NK-92 treated with Interleukin-12 subunit alpha and Interleukin-12 subunit beta, amount 100 ng/mL, for 24 hours (cell line): ENCODE measurements at places on chromosomes 7 and 10.

GRCh38 chr7:43077285-43077684 is 35.2 kb upstream of the HECW1 start:
- DNase-seq, result no peak

DNA sequence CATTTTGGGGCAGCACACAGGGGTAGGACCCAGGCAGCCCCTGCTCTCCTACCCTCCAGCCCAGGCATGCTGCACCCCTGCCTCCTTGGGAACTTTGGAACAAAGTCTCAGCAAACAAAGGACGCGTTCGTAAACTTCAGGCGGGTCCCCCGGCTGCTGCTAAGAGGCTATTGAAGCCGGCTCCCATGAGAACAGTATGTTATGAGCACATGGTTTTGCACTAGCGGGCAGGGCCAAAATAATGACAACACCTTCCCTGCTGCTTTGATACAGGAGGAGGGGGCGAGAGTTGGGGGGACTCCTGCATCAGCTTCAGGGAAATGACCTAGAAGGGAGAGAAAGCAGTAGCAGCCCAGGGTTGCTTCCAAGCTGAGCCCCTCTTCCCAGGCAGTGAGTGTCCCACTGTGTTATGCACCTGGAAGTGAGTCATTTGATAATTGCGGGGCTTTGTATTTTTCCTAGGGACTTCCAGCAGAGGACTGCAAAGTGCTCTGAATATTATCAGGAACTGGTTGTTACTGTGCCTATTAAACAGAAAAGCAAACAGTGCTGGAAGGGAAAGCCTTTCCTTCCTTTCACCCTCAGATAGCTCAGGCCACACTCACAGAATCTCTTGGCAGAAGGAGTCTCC is 6.9 kb downstream of the ITPRIP start:
- DNase-seq, result no peak

DNA sequence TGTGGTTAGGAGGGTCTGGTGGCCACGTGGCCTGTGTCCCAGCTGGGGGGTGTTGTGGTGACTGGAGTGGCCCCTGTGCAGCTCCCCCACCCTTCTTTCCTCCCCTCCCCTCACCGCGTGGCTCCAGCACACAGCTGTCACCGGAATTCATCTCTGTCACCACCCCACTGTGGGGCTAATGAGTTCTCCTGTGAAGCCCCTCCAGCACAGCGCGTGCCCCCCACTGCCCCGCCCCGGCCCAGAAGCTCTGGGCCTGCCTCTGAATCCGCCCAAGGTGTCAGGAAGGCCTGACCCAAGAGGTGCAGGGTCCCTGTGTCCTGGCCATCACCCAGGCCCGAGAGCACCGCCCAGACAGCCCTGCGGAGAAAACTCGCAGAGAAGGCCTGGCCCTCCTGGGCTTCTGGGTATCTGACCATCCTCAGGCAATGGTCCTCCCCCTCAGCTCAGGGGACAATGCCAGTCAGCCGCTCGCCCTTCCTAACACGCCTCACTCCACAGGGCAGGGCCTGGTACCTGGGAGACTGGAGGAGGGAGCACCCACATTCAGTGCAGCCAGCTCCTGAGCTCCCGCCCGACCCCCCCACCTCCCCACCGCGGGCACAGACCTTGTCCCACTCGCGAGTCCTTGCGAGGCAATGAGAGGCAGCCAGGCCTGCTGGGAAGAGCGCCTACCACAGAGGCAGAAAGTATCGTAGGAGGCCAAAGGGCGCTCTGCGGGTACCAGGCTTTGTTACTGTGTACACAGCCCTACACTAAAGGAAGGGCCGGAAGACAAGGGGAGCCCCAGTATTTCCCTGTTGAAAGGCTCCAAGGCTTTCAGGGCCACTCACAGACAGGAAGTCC is 38.2 kb downstream of the GBX1 start:
- no peak for DNase-seq

- DNase-seq, result no peak
These were observed 18.2 kb downstream of the DNAJC12 start for GRCh38 chr10:67819768-67820204.

DNA sequence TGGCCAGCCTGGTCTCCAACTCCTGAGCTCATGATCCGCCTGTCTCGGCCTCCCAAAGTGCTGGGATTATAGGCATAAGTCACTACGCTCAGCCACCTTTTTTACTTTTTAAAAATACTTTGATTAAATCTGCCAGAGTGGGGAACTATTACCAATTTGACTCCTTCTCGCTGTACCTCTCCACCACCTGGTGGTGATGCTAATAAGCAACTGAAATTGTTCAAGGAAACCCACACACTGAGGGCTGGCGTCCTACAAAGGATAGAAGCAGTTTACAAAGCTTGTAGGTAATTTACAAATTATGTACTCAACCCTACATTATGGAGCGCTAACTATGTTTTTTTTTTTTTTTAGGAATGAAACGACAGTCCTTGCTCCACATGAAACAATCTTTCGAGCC is 111.1 kb downstream of the CPED1 start:
- DNase-seq, result no peak

- no peak for DNase-seq
These were observed 1.3 kb downstream of the NRCAM start for GRCh38 chr7:108454674-108455550.

GRCh38 chr7:117164620-117165019 is 158.2 kb downstream of the WNT2 start:
- DNase-seq, result no peak

- no peak for DNase-seq
These were observed 724.2 kb downstream of the SORCS1 start for GRCh38 chr10:106440355-106440754.

DNA sequence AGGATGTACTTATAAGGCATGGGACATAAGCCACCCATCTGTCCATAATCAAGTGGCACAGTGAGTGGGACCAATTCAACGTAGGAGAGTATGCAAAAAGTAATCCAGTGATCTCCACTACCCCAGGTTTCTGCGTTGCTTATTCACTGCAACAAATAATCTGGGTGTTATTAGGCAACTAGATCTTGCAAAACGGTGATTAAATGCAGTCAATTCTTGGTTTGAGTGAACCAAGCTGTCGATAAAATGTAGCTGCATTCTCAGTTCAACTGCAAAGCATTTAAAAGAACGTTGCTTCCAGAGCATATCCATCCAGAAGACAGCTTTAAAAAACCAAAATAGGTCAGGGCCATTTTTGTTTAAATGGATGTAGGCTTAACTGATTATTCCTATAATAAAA is 5.0 kb downstream of the LSMEM1 start:
- no peak for DNase-seq

- DNase-seq, result no peak
These were observed 48.4 kb downstream of the INPP5A start for GRCh38 chr10:132585732-132586722.

DNA sequence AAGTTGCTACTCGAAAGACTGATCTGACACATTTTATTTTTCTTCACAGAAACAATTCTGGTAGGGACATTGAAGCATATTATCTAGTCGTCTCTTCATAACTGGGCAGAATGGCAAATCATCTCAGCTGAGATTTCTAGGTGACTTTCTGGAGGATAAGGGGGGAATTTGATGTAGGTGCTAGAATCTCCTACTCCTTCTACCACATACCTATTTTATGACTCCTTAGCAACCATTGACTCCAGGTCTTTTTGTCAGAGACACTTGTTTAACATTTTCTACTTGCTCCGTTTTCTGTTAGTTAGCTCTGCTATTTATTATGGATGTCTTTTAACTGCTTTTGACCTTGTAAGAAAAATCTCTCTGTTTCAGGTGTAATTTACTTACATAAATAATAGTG is 380.9 kb upstream of the SEMA3C start:
- no peak for DNase-seq

DNA sequence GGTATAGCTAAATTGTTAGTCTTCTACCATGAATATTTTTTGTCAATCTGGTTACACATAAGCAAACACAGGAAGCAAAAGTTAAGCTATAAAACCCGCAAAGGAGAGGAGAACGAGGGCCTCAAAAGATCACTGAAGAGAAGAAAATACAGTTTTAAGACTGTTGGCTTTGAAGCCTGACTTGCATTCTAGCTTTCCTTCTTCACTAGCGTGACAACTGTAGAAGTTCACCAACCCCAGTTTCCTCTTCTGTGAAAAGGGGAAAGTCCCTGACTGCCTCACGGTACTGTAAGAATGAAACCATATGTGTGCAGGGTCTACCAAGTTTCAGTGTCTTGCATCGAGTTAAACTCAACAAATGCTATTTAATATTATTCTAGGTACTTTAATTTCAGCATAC is 7.5 kb upstream of the LRRN3 start:
- DNase-seq, result peak; percentile 52

GRCh38 chr10:124663228-124663627 is 81.0 kb downstream of the FAM53B start:
- no peak for DNase-seq

- DNase-seq, result no peak
These were observed 48.1 kb upstream of the COMTD1 start for GRCh38 chr10:75283671-75284470.

DNA sequence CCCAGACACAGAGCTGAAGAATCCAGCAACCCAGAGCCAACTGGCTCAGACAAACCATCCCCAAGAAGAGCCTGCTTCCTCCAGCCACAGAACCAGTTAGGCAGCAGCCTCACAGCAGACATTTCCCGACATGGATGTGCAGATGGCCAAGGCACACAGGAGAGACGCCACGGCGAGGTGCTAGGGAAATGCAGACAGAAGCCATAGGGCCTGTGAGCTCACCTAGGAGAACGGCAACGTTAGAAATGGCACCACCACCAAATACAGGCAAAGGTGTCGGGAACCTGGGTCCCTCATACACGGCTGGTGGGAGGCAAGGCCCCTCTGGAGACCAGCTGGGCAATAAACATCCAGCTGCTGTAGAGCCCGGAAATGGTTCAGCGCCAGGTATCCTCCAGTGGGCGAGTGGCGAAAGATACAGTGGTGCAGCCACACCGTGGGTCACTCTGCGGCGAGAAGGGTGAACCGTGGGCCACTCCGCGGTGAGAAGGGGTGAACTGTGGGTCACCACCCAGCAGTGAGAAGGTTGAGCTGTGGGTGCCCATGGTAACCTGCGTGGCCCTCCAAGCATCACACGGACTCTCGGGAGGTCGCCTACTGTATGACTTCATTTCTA is 31.2 kb downstream of the JAKMIP3 start:
- DNase-seq, result no peak

- DNase-seq, result no peak
These were observed 100.6 kb upstream of the GLCCI1 start for GRCh38 chr7:7867846-7868571.

DNA sequence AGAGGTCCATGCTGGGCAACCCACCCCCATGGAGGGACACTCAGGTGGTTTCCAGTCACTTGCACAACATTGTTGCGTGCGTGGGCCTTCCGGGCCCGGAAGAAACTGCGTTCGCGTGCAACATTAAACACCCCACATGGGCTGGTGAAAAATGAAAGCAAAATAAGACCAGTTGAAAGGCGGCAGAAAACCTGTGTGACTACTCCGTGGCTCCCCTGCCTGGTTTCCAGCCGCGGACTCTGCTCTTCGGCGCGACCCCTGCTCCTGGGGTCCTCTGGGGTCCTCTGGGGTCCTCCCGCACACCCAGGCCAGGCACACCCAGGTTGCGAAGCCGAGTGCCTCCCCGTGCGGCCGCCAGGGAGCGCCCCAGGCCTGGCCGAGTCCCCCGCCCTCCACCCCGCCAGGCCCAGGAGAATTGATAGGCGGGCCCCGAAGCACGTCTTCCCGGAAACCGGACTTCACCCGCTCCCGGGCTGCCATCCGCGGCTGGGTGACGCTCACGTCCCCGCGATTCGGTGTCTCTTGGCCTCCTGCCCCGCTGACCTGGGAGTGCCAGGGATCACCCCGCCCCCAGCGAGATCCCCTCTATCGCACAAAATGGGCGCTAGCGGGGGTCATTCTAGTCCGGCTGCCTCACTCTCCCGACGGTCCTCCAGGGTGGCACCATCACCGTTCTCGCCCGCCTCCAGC is 1.9 kb upstream of the SH2D4B start:
- DNase-seq, result no peak

- DNase-seq, result no peak
These were observed 1.1 kb downstream of the PLXDC2 start for GRCh38 chr10:19817231-19817933.

GRCh38 chr10:103763374-103764202 is 91.8 kb downstream of the SH3PXD2A start:
- DNase-seq, result no peak

GRCh38 chr7:110853263-110853662 is 237.7 kb upstream of the LRRN3 start:
- DNase-seq, result no peak

DNA sequence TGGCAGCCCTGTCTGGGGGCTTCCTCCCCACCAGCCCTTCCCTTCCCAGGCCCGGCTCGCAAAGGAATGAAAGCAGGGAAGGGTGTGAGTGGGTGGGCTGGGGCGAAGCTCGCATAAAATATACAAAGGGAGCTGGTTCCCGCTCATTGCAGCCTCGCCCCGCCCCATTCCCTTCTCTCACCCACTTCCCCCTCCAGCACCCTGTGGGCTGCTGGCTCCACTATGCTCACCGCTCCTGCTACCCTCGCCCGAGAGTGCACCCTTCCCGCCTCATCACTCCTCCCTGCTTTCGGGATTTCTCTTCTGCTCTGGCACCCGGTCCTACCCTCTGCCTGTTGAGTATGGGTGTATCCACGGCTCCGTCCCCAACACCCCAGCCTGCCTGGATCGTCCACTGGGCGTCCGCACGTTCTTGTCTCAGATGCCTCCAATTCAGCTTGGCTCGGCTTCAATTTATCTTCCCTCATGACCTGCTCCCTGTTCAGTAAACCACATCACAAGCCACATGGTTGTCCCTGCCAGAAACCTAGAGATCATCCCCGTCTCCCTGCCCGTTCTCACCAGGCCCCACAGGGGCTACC is 14.4 kb upstream of the TTYH3 start:
- DNase-seq, result no peak

- DNase-seq, result no peak
These were observed 156.6 kb downstream of the CCDC3 start for GRCh38 chr10:12844811-12845483.

GRCh38 chr7:24403557-24403956 is 119.6 kb downstream of the NPY start:
- DNase-seq, result no peak

GRCh38 chr10:15324113-15324512 is 47.0 kb downstream of the FAM171A1 start:
- DNase-seq, result no peak

- no peak for DNase-seq
These were observed 657 bp upstream of the TMEM178B start for GRCh38 chr7:141073173-141073640.

- DNase-seq, result no peak
These were observed 23.2 kb upstream of the CALN1 start for GRCh38 chr7:72435366-72435765.

- no peak for DNase-seq
These were observed 41.9 kb downstream of the CYCS start for GRCh38 chr7:25083201-25083600.

DNA sequence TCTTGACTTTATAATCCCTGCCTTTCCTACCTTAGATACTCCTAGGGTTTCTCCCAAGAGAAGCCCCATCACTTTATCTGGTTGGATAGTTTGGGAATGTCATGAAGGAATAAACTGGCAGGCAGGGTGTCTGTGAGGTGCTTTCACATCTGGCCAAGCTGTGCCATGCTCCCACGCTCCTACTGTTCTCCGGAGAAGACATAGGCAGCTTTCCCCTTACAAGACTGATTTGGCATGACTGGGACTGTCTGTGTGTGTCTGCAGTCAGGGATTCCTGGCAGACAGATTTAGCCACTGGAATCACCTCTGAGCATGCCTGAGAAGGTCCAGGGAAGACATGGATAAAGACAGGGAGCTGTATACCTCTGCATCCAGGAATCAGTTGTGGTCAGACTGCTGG is 45.3 kb downstream of the HK1 start:
- no peak for DNase-seq
